Stromal cell of bone marrow (primary cell): ENCODE measurements at places on chromosomes 11 and 22.

- DNase-seq, result no peak
These were observed 134.7 kb downstream of the ME3 start for GRCh38 chr11:86537541-86538222.

- DNase-seq, result no peak
These were observed 716 bp downstream of the AMOTL1 start for GRCh38 chr11:94768602-94769541.

- DNase-seq, result peak; percentile 14
These were observed 129.1 kb downstream of the DCDC1 start for GRCh38 chr11:31240340-31240904.

DNA sequence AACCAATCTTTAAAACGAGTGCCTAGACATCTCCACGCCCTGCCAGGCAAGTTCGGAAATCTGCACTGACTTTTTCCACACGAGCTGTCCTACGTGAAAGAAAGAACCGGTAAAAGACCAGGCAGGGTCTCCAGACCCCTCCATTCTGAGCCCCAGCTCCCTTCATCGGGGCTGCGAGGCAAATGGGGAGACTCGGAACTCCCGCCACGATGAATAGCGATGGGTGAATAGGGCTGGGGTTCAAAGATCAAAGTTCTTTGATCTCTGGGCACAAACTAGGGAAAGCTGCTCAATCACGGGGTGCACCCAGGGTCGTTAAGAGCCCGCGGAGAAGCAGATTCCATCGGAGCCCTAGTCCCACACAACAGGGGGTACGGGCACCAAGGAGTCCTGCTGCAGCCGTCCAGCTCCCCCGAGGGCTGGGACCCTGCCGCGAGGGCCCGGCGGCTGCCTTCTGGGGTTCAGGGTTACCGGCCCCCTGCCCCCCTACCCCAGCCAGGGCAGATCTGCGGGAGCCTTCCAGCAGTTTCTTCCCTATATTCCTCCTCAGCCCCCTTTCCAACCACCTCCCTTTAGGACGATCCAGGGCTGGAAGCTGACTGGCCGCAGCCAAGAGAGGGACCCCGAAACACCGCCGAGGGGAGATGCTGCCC, 1.1 kb downstream of the LRP4 start:
- no peak for DNase-seq

DNA sequence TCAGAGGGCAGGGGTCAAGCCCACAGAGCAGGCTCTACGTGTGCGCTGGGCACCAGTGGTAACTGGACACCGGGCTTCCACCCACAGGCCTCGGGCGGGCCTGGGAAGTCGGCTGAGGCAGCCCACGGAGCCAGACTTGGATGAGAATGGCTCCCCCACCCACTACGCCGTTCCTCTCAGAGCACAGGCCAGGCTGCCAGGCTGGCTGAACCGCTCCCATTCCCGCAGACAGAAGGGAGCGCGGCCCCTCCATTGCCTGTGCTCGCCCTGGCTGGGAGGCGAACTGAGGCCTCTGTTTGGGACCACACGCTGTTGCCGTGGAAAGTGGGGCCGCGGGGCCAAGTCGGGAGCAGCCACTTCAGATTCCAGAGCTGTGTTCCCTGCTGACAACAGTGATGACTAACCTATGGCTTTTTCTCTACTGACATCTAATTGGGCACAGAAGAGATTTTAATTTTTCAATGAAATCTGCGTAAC, 63.9 kb downstream of the MYH9 start:
- DNase-seq, result peak; percentile 67

DNA sequence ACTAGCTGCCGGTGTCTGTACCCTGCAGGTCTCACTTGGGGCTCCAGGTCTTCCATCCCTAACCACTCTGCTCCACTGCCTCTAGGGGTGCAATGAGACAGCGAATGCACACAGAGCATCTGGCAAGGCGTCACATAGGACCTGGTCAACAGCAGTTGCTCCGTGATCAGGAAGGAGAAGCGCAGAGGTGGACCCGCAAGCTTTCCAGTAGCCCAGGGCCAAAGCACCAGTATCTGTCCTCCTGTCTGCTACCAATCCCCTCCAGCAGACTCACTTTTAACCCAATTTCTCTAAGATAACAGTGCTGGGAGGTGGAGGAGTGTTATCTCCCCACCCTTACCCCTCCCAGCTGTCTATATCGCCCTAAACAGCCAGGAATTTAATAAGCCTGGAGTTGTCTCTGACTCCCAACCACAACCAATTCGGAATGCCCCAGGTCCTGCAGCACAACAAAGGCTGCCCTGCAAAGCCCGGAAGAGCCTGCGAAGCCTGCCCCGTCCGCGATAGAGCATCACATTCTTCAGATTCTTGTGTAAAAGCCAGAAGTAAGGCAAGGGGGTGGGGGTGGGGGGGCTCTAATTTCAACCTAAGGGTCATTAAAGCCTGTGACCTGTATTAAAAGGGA, 19.3 kb downstream of the MYH9 start:
- DNase-seq, result no peak

DNA sequence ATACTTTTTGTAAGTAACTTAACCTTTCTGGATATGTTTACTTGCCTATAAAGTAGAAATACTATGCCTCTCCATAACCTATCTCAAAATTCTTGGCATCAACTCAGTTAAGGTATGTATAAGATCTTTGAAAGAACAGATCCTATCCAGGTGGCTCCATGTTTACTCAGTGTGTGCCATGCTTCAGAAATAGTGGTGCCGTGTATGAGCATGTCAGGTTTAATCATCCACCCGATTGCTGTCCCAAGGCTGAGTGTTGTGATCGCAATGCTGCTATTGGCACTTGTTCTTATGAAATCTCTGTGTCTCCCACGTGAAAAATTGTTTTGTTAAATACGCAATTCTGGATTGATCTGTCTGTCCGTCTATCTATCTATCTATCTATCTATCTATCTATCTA, 85.9 kb upstream of the SNX19 start:
- DNase-seq, result no peak

- no peak for DNase-seq
These were observed 10.9 kb upstream of the SCN4B start for GRCh38 chr11:118163494-118163893.

GRCh38 chr11:48007677-48008076, 27.3 kb downstream of the PTPRJ start:
- no peak for DNase-seq

DNA sequence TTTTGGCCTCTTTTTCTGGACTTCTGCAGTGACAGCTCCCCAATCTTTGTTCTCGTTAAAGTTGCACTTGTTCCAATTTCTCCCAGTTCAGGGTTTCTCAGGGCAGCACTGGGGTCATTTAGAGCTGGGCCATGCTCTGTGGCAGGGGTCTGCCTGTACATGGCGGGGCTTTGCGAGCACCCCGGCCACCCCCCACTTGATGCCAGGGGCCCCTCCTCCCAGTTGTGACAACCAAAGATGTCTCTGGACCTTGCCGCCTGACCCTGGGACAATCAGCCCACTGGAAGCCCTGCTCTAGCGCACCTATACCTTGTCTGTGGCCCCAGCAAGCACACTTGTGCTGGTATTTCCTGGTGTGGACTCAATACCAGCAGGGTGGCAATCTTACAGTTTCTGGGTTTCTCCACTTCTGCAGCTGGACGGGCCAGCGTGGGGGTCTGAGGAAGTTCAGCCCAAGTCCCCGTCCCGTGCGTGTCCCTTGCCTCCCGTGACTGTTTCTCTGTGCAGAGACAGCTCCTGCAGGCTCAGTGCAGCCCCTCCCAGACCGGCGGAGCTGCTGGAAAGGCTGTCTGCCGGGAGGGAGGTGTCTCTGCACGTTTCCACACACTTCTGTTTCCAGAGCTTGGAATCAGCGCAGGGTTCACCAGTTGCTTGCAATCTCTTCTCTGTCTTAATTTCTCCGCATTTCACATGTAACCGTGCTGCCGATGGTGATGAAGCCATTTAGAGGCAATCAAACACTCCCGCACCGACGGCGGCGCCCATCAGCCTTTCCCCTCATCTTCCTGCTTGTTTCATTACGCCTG, 1328.9 kb downstream of the BRD1 start:
- no peak for DNase-seq

DNA sequence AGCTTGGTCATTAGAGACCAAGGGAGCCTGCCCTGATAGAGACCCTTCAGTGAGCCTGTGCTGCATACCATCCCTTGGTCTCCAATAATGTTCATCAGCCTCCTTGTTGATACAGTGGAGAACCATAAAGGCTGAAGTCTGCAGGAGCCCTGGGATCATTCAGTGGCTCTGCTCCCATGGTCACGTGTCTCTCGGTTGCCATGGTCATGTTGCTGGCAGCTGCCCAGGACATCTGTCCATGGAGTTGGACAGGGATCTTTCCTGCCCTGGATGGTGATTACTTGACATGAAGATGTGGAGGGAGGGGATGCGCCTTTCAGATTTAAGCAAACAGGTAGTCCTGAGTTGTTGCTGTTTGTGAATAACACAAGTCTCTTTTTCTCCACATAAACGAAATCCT, 38.2 kb downstream of the CYB5R2 start:
- DNase-seq, result no peak

DNA sequence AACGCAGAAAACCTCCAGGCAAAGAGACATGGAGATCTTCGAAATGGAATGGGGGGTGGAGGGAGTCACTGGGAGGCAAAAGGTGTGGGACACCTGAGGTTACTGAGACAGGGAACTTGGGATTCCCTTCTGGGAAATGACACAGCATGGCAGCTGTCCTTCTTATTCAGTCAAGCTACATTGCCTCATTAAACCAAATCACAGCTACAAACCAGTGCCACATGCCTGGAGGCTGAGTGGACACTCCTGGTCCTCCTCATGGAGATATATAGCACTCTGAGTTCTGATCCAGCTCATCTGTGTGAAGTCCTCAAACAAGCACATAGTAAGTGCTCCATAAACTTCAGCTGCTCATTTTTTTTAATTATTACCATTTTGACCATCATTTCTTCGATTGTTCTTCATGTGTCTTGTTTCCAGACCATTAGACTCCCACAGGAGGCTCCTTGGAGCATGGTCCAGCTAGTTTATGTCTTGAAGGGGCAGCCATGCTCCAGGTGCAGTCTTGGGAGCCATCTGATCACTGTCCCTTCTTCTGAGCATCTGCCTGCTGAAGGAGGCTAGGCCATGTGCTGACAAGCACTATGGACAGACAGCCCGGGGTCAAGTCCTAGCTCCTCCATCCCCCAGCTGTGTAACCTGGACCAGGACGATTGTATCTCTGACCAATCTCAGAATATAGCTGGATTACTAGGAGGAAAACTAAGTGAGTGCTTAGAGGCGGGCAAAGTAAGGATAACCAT, 9.7 kb upstream of the FXYD2 start:
- no peak for DNase-seq

- no peak for DNase-seq
These were observed 31.0 kb downstream of the CTTN start for GRCh38 chr11:70429428-70429705.

DNA sequence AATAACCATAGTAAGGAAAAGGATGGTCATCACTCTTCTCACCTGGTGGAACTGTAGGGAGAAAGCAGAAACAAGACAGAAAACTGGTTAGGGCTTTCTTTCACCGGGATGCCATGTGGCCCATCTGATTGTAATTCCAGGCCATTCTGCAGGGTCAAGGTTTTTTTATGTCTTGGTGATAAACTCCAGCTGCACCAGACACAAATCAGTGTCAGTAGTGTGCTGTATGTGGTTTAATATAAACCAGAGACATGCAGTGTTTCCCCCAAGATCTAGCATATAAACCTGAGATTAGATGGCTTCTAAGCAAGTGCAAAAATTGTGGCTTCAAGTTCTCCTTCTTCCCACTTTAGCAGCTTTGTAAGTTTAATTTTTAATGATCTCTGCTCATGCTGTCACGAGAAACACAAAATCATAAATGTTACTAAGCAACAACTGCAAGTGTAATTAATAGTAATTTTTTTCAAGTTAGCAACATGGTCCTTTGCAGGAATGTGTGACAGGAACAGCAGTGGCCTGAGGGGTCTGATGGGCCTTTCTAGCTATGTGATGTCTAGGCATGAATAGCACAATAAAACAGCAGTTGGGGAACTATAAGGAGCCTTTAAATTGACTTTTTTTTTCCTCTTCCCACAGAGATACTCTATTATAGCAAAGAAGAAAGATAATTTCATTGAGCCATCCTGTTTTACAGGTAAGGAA, 41.6 kb downstream of the BDNF start:
- no peak for DNase-seq

DNA sequence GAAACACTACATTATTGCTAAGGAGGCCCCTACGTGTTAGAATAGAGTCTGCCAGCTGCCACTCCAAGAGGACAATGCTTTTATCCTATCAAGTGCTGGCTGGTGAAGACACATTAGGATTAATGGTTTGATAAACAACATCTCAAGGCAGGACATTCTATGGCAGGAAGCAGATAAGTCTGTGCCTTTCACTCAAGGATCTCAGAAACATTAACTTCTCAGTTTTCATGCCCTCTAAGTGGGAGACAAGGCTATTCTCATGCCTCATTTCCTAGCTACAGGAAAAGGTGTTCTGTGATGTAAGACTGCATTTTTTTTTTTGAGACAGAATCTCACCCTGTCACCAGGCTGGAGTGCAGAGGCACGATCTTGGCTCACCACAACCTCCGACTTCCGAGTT, 23.5 kb upstream of the TIMP3 start:
- DNase-seq, result no peak

DNA sequence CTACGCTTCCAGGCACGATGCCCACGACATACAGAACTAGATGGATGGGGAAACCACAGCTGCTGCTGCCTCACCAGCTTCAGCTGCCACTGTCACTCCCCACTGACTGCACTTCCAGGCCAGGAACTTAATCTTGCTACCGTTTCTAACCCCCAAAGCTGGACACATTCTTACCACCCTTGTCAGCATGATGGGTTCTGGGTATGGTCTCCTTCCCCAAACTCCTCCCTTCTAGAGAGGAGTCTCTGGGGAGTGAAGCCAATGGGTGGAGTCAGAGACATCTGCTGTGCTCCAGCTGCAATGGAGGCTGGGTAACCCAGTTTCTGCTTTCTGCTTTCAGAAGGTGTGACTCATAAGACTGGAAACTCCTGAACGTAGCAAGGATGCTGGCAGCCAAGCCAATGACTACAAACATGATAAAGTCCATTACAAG, 87.0 kb upstream of the THY1 start:
- DNase-seq, result peak; percentile 93

DNA sequence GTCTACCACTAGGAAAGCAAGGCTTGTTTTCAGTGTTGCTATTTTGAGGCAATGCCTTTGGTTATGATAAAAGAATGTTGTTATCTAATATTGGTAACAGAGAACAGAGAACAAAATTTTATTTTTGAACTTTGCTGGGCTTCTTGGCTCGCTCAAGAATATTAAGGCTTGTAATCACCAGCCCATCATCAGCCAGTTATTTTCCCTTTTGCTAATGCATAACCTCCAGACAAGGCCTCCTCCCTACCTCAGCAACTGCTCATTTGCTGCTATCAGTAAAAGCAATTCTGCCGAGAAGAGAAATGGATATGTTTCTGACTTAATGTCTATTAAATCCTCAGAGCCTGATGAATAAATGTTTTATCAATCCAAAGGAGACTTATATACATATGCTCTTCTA, 8.9 kb downstream of the MTMR2 start:
- no peak for DNase-seq

DNA sequence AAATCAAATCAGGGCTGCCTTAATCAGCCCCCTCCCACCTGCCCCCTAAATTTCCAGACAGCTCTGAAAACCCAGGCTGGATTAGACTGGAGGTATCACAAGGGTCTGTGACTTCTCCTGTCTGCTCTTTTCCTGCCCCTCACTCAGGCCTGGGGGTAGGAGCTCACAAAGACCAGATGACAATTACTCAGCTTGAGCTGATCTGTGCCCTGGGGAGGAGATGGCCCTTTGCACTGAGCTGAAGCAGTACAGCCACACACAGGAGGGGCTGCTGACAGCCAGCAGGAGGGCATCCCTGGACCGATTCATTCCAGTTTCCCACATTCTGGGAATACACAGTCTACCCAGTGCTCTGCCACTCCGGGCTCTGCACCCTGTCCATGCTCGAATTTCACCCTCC, 4.2 kb downstream of the ABCC8 start:
- no peak for DNase-seq

- DNase-seq, result peak; percentile 90
These were observed at the start of gene TAGLN for GRCh38 chr11:117199053-117199915. Gene TAGLN, plus strand, starts transcription at chr11:117199370. Its CDS starts 3,644 bp downstream, at chr11:117203014.
